ENCODE measurements at places on chromosomes 12 and 14. TPM values are rescaled to one million over a fixed set of nuclear protein-coding genes. Genes with fewer than 3 reads are reported as not detected.

Gene WASHC3
- 31.8 TPM for total RNA-seq

Gene SLC17A8
- not detected for total RNA-seq

Gene NRXN3
- 6.1 TPM for total RNA-seq

Gene FBLN5
- total RNA-seq: 12.3 TPM

Gene REC8
- 151 TPM for total RNA-seq

Gene CPM
- total RNA-seq: 9.8 TPM

Gene HOTAIR
- 0.49 TPM for total RNA-seq

Gene MMP17
- 3.3 TPM for total RNA-seq

Gene CYP27B1
- total RNA-seq: 2.3 TPM

Gene RPL41
- 1,989 TPM for total RNA-seq

Gene DDX47
- total RNA-seq: 49.1 TPM

Gene SALL2
- total RNA-seq: 13.4 TPM

Gene KRT7
- 67.6 TPM for total RNA-seq

Gene NEDD1
- total RNA-seq: 14.5 TPM

Gene FAM181A
- total RNA-seq: not detected

Gene TMEM30B
- total RNA-seq: not detected

Gene ZNF740
- total RNA-seq: 9.9 TPM

Gene IL31
- total RNA-seq: not detected

Gene LRFN5
- 0.33 TPM for total RNA-seq

Gene C12orf57
- 190 TPM for total RNA-seq

Gene RAB15
- 24.3 TPM for total RNA-seq

Gene IL22
- total RNA-seq: not detected

Gene OTOGL
- total RNA-seq: not detected

Gene ESR2
- 0.63 TPM for total RNA-seq

Gene TMCC3
- total RNA-seq: 4.9 TPM

Gene TAMALIN
- 0.98 TPM for total RNA-seq

Gene PTPN21
- total RNA-seq: 7.7 TPM

Gene KLHL33
- total RNA-seq: 0.25 TPM

Gene ITGA7
- total RNA-seq: 7.1 TPM

Gene NOVA1
- 0.33 TPM for total RNA-seq

Gene IFT43
- 21.8 TPM for total RNA-seq

Gene SLC2A3
- total RNA-seq: 10.4 TPM

Gene AQP2
- not detected for total RNA-seq

Gene ART4
- not detected for total RNA-seq

Gene PSMA6
- 122 TPM for total RNA-seq

Gene IFNG-AS1
- total RNA-seq: not detected

Gene HOXC6
- 3.9 TPM for total RNA-seq

Gene PROX2
- total RNA-seq: not detected

Gene TSPAN19
- total RNA-seq: 0.13 TPM

All from mesangial cell (primary cell).